Activated CD4-positive, alpha-beta T cell treated with anti-CD3 and anti-CD28 coated beads, Interleukin-2, amount 50 U/mL, for 4 hours (primary cell): ENCODE measurements at places on chromosomes 2 and 18.

DNA sequence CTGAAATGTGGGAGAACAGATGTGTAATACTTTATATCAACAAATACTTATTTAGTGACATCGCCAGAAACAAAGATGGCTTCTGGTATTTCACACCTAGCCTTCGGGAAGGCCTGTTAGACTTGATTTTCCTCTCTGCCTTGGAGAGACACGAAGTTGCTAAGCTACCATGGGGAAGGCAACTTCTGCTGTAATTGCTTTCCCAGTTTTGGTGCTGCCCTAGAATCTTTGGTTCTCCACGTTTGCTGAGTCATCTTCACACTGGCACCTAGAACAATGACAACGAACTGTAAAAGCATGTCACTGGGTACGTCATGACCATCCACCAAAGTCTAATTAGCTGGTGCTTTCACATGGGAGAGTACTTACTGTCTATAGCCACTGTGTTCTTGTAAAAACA lies 58.7 kb upstream of the ACTR3 start:
- no peak for DNase-seq

DNA sequence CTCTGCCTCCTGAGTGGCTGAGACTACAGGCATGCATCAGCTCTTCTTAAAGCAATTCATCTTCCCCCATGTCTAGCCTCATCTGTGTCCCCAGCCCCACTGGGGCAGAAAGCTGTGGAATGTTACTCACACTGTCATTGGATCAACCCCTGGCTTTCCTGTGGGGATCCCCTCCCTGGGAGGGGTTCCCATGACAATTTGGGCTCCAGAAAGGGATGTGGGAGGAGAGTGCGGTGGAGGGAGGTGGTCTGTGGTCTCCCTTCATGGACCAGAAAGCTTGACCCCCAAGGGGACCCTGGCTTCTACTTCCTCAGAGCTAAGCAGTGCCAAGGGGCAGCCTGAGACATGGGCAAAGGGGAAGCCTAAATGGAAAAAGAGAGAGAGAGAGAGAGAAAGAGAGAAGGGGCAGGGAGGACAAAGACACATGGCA lies 1.3 kb downstream of the NGEF start:
- DNase-seq: no peak

- no peak for DNase-seq
Measured at GRCh38 chr2:119792907-119793312, 33.2 kb downstream of the PTPN4 start.

DNA sequence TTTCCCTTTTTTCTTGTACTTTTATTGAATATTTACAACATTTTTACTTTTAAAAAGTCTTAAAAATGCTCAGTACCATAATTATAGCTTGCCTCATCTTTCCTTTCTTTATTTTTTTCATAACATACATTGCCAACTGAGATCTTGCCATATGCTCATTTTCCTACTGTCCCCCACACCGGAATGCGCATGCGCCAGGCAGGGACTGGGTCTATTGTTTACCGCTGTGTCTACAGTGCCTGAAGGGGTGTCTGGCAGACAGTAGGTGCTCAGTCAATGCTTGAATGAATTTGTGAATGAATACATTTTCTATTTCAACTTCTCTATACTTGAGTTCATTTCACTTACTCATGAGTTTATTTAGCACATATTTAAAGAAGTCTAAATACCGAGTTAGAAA lies 158.0 kb downstream of the CYP26B1 start:
- DNase-seq: no peak

DNA sequence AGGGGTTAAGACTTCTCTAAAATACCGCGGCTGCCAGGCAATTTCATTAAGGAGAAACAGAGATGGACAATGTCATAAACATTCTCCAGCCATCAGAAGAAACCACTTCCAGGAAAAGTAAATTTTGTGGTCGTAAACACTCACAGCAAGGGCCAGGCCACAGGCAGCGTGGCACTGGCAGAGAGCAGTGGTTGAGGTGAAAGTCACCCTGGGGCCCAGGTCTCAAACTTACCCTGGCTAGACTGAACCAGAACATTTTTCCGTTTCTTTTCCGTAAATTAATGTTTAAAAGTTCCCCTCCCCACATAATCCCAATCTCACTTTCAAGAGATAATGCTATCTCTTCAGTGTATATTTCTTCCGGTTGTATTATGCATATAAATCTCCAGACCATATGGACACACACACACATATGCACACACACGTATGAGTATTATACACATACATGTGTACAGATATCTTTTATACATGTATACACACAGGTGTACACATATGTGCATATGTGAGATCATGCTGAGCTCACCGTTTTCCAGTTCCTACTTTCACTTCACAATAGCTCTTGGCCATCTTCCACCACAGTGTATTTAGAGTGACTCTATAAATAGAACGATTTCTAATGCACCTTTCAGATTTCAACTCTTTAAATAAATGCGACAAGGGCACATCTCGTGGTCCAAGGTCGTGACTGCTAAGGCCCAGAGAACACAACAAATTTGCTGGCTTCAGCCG lies 90.1 kb downstream of the MALT1 start:
- DNase-seq: no peak

DNA sequence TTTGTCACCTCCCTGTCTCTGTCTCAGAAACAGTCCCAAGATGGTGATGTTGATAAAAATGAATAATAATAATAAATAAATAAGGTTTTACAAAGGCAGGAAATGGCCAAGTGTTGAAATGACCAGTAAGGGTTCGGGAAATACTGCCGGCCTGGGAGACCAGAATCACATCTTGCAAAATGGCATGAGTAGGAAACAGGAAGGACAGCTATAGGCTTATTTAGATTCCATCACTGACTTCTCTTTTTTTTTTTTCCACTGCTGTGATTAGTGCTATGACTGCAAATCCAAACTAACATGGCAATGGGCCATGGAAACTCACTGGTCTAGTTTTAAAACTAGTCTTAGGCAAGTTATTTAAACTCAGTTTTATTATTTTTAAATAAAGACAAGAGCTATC lies 60.6 kb downstream of the SCN1A start:
- DNase-seq: no peak

GRCh38 chr2:130972410-130972809 lies 120.8 kb downstream of the FAM168B start:
- DNase-seq: no peak

GRCh38 chr18:48195787-48196186 lies 213.4 kb downstream of the ZBTB7C start:
- no peak for DNase-seq

- no peak for DNase-seq
Measured at GRCh38 chr18:34844732-34845459, 134.8 kb downstream of the DTNA start.

DNA sequence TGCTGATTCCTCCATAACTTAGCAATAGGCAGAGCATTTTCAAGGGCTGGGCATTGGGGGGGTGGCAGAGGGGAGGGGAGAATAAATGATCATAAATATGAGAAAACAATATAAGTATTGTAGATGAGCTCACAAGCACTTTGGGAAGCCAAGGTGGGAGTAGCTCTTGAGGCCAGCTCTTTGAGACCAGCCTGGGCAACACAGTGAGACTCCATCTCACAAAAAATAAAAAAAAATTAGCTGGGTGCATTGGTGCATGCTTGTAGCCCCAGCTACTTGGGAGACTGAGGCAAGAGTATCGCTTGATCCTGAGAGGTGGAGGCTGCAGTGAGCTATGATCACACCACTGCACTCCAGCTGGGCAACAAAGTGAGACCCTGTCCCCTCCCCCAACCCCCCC lies 75.9 kb downstream of the MYCN start:
- no peak for DNase-seq

GRCh38 chr2:95328358-95329125 lies 31.4 kb downstream of the KCNIP3 start:
- no peak for DNase-seq

GRCh38 chr2:85802354-85803103 lies 48.7 kb downstream of the ATOH8 start:
- no peak for DNase-seq
